Activated T-helper 1 cell treated with anti-CD3 and anti-CD28 coated beads, Interleukin-12 subunit alpha, Interleukin-12 subunit beta, Interleukin-2, Interleukin-4 antibody, amounts not matched to agents 30 ng/mL and 10 ng/mL and 1 ng/mL, durations not matched to agents 14 hours and 24 hours and 36 hours (primary cell): ENCODE measurements at places on chromosomes 3 and 15. TPM values are rescaled to one million over a fixed set of nuclear protein-coding genes. Genes with fewer than 3 reads are reported as not detected.

DNA sequence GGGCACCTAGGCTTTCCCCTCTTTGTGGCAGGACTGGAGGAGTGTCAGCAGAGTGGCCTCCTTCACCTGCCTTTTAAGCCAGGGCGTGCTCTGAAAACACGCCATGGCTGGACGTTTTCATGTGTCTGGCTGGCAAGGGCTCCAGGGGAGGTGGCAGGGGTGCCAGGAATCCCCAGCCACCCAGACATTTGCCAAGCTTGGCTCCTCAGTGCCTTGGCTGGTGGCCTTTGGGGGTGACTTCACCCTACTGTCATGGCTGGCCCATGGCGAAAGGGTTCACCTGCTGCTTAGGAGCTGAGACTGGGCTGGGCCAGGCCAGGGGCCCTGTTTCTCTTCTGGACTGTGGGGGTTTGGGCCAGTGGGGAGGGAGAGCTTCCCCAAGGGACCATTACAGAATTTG lies 17.6 kb downstream of the KLF13 start:
- H3K4me3 ChIP-seq: peak overlapping the region; percentile 89
- H3K27me3 ChIP-seq: no peaks in the 10 kb centered on the region
- H3K4me1 ChIP-seq: peaks cover 94% of the 10 kb centered on the region
- DNase-seq: no peak

- no peak overlapping the region for H3K4me3 ChIP-seq
- peaks cover 11% of the 10 kb centered on the region for H3K36me3 ChIP-seq
- H3K27me3 ChIP-seq: no peaks in the 10 kb centered on the region
- H3K4me1 ChIP-seq: peaks cover 51% of the 10 kb centered on the region
- no peak overlapping the region for H3K27ac ChIP-seq
Measured at GRCh38 chr15:41927536-41927935, 33.7 kb upstream of the SPTBN5 start.

DNA sequence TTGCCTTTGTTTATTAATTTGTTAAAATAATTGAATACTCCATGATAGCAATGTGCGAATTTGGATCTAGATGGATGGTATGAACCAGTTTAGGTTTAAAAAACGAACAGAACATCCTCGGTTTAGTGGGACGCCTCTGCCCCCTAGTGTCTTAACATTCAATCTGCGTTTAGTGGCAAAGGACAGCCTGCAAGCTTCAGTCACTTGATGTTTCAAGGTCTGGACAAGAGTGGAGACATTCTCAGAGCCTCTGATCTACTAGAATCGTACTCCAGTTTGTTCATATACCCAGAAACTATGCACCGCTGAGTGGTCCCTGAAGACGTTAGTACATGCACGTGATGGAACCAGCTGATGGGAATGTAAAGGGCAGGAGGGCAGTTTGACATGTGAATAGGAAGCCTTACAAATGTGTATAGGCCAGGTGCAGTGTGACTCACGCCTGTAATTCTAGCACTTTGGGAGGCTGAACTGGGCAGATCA lies 17.8 kb upstream of the ATP13A4 start:
- H3K4me3 ChIP-seq: no peak overlapping the region
- DNase-seq: peak; percentile 26
- H3K36me3 ChIP-seq: no peaks in the 10 kb centered on the region
- peaks cover 6% of the 10 kb centered on the region for H3K27me3 ChIP-seq
- H3K4me1 ChIP-seq: peaks cover 4% of the 10 kb centered on the region

GRCh38 chr3:59289831-59290230 lies 240.0 kb upstream of the CFAP20DC start:
- H3K36me3 ChIP-seq: no peaks in the 10 kb centered on the region
- DNase-seq: no peak
- no peak overlapping the region for H3K4me3 ChIP-seq
- H3K27ac ChIP-seq: no peak overlapping the region
- peaks cover 37% of the 10 kb centered on the region for H3K4me1 ChIP-seq
- no peaks in the 10 kb centered on the region for H3K27me3 ChIP-seq

Gene ZNF385D
- total RNA-seq: not detected in 2 replicates

Gene ISLR2
- total RNA-seq: not detected in 2 replicates

DNA sequence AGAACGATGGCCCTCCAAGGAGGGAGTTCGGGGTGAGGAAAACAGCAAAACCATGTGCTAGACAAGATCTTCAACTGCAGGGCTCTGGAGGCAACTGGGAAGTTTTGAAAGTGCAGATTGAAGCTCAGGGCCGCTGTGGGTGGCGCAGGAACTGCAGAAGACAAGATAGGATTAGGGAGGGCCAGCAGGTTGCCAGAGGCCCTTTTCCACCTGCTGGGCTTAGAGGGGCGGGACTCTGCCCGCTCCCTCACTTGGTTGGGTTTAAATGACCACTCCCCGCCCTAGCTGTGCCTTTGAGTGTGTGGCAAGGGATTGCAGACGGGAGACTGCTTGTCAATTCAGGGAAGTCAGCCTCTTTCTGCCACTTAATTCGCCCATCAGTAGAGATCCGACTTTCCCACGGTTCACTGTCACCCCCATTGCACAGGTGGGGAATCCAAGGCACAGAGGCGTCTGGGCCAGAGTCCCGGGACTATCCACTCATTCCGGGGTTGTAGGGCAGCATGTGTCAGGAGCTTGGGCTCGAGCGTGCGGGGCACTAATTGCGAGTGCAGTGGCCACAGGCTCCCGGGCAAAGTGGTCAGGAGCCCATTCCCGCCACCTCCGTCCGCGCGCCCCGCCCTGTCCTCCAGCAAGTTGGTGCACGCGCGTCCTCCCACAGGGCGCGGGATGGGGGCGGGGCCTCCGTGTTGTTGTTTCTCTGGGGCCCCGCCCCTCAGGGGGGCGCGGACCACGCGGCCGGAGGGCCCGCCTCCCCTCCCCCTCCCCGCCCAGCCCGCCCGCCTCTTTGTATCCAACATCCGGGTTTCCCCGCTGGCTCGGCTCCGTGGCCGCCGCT lies at the start of gene ACVR2B:
Gene ACVR2B, plus strand, starts transcription at position 816 of the 838 bp plus-strand sequence. CDS start 433 bp downstream, outside the sequence.
- H3K4me1 ChIP-seq: peaks cover 10% of the 10 kb centered on the region
- no peaks in the 10 kb centered on the region for H3K36me3 ChIP-seq
- peak within 1 kb of the TSS; percentile 80 for H3K27ac ChIP-seq
- H3K4me3 ChIP-seq: peak within 1 kb of the TSS; percentile 97
- peaks cover 15% of the 10 kb centered on the region for H3K27me3 ChIP-seq
- peak; percentile 66 for DNase-seq

DNA sequence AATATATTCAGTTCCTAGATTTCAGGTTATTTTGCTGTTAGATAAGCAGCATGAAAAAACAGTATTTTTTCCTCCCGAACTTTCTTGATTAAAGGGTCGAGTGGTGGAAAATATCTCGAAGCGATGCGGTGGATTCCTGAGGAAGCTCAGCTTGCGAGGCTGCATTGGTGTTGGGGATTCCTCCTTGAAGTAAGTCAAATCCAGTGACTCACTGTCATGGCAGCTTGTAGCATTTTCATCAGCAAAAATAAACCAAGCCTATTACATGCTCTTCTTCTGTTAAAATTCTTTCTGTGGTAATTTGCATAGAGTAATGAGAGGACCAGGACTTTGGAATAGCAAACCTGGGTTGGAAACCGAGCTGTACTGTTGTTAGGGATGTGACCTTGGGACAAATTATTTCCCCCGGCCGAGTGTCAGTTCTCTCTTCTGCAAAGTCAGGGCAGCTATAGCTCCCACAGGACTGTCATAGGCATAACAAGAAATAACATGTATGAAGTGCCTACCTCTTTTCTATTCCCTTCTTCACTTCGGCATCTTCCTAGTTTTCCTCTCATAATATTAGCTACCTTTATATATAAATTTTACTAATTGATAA lies 75.6 kb downstream of the UBP1 start:
- no peaks in the 10 kb centered on the region for H3K4me1 ChIP-seq
- H3K27me3 ChIP-seq: peaks cover 13% of the 10 kb centered on the region
- no peak overlapping the region for H3K4me3 ChIP-seq
- no peak for DNase-seq
- no peaks in the 10 kb centered on the region for H3K36me3 ChIP-seq

Gene RHOV
- 1.3 and 1.6 TPM in 2 replicates for total RNA-seq

- no peak overlapping the region for H3K27ac ChIP-seq
- DNase-seq: no peak
- H3K36me3 ChIP-seq: peaks cover 4% of the 10 kb centered on the region
- H3K4me1 ChIP-seq: no peaks in the 10 kb centered on the region
- H3K27me3 ChIP-seq: peaks cover 13% of the 10 kb centered on the region
Measured at GRCh38 chr3:149964291-149964690, 6.4 kb downstream of the PFN2 start.

- peaks cover 14% of the 10 kb centered on the region for H3K36me3 ChIP-seq
- no peak for DNase-seq
- no peaks in the 10 kb centered on the region for H3K27me3 ChIP-seq
- H3K4me1 ChIP-seq: no peaks in the 10 kb centered on the region
- no peak overlapping the region for H3K27ac ChIP-seq
- H3K4me3 ChIP-seq: no peak overlapping the region
Measured at GRCh38 chr3:125443923-125444322, 68.8 kb upstream of the ZNF148 start.

- peaks cover 18% of the 10 kb centered on the region for H3K36me3 ChIP-seq
- peaks cover 56% of the 10 kb centered on the region for H3K4me1 ChIP-seq
- H3K27ac ChIP-seq: peak overlapping the region; percentile 97
- DNase-seq: peak; percentile 27
Measured at GRCh38 chr3:43286841-43287499, 630 bp downstream of the SNRK start.

GRCh38 chr3:179771797-179772196 lies 119.0 kb downstream of the USP13 start:
- H3K36me3 ChIP-seq: peaks cover 3% of the 10 kb centered on the region
- no peak for DNase-seq
- H3K27me3 ChIP-seq: no peaks in the 10 kb centered on the region
- no peak overlapping the region for H3K27ac ChIP-seq
- H3K4me3 ChIP-seq: no peak overlapping the region
- no peaks in the 10 kb centered on the region for H3K4me1 ChIP-seq

DNA sequence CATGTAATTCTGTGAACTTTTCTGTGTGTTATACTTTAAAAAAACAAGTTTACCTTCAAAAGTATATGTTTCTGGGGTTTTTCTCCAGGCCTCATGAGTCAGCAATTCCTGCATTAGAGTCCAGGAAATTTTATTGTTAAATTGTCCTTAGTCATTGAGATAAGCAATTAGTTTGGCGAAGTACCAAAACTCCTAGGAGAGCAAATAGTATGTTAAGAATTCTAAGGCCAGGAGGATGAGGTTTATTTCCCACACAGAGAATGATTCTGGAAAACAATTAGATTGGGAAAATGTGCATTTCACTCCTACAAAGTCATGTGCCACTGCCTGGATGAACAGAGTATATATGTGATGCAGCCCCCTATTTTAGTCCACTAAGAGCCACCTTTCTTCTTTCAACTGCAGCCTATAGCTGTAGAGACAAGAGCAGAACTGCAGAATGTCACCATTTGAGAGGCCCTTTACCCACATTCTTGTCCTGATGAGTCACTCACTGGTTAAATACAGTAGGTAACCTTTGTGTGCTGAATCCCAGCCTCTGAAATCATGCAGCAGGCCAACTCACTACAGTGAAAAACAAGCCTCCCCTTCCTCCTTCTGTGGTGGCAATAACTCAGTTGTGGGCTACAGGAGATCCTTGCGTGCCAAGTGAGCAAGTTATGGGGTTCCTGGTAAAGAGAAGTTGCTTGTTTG lies 452.8 kb upstream of the THBS1 start:
- DNase-seq: peak; percentile 2
- peak overlapping the region; percentile 37 for H3K27ac ChIP-seq

GRCh38 chr3:38227989-38228388 lies 37.6 kb upstream of the SLC22A13 start:
- no peaks in the 10 kb centered on the region for H3K27me3 ChIP-seq
- H3K4me1 ChIP-seq: peaks cover 4% of the 10 kb centered on the region
- H3K4me3 ChIP-seq: no peak overlapping the region

DNA sequence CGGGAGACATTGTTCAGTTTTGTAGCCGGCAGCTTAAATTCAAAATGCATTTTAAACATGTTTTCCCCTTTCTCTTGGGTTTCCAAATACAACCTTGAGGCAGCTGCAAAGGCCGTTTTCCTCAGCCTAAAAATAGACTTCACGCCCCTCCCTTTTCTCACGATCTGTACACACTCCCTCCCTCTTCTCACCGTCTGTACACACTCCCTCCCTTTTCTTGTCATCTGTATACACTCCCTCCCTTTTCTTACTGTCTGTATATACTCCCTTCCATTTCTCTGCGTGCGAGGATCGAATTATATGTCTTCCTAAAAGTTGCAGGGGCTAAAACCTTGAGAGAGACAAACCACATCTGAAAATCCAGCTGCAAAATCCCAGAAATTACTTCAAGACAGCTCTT lies 8.9 kb downstream of the MUC4 start:
- H3K4me1 ChIP-seq: peaks cover 60% of the 10 kb centered on the region
- no peaks in the 10 kb centered on the region for H3K27me3 ChIP-seq
- peaks cover 14% of the 10 kb centered on the region for H3K36me3 ChIP-seq
- H3K27ac ChIP-seq: peak overlapping the region; percentile 95
- no peak for DNase-seq

GRCh38 chr15:77057685-77058084 lies 13.2 kb downstream of the TSPAN3 start:
- H3K4me3 ChIP-seq: no peak overlapping the region
- H3K27ac ChIP-seq: no peak overlapping the region
- no peaks in the 10 kb centered on the region for H3K27me3 ChIP-seq
- H3K4me1 ChIP-seq: peaks cover 21% of the 10 kb centered on the region
- H3K36me3 ChIP-seq: peaks cover 6% of the 10 kb centered on the region

- H3K27ac ChIP-seq: no peak overlapping the region
- no peak overlapping the region for H3K4me3 ChIP-seq
- no peaks in the 10 kb centered on the region for H3K4me1 ChIP-seq
Measured at GRCh38 chr3:169901453-169901852, 9.9 kb upstream of the SAMD7 start.

DNA sequence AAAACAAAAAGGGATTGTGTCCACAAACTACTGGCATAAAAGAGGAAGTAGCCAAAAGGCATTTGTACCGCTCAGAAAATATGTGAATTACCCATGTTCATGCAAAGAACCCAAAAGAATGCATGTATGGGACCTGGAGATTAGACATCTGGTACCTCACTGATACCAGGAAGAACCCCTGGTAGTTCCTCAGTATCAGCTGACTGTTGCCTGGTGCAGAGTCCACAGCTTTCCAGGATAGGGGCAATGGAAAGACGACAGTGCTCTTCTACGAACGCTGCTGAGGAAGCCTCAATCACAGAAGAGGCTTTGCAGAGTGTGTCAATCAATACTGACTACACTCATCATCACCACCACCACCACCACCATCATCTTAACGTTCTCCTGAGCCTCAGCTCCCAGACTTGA lies 63.3 kb downstream of the ATP8B4 start:
- peaks cover 72% of the 10 kb centered on the region for H3K4me1 ChIP-seq
- no peak overlapping the region for H3K4me3 ChIP-seq
- H3K27me3 ChIP-seq: peaks cover 2% of the 10 kb centered on the region
- DNase-seq: no peak
- peaks cover 12% of the 10 kb centered on the region for H3K36me3 ChIP-seq

Gene RTP3
- total RNA-seq: not detected in 2 replicates

Gene GOLGA6L9
- total RNA-seq: 1.2 and 1.8 TPM in 2 replicates

Gene RHCG
- total RNA-seq: not detected in 2 replicates

Gene ACOX2
- not detected in 2 replicates for total RNA-seq
